Omental fat pad (tissue), 4 donors: ENCODE measurements at places on chromosomes 13 and 19.

- DNase-seq = no peak
Observed at GRCh38 chr13:79079351-79079839, 326.7 kb downstream of the RBM26 start.

- DNase-seq = no peak
Observed at GRCh38 chr13:35826626-35827254, 304.4 kb downstream of the DCLK1 start.

DNA sequence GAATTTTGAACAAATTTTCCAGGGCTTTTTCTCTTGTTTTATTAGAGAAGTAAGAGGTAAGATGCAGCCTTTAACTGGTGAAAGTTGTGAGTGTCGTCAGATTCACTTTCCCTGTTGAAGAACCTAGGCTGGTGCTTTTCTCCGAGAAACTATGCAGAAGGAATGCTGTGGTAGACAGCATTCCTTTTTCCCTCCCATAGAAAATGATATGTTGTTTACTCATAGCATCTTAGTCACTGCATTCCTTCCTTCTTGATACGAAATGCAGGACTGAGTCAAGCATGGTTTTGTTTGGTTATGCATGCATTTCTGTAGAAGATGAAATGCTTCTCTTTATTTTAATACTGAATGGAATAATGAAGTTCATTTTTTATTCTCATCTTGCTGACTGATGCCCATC is 3.4 kb downstream of the ITGBL1 start:
- no peak for DNase-seq

DNA sequence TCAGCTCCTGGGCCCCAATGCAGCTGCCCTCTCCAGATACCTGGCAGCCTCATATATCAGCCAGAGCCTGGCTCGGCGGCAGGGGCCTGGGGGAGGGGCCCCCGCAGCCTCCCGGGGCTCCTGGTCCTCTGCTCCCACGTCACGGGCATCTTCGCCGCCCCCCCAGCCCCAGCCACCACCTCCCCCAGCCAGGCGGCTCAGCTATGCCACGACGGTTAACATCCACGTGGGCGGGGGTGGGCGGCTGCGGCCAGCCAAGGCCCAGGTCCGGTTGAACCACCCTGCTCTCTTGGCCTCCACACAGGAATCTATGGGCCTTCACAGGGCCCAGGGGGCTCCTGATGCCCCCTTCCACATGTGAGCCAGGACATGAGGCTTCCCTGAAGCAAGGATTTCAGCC is 10.8 kb downstream of the RPS16 start:
- DNase-seq = no peak

GRCh38 chr19:3179739-3180293 is 1.2 kb downstream of the S1PR4 start:
- DNase-seq = no peak

DNA sequence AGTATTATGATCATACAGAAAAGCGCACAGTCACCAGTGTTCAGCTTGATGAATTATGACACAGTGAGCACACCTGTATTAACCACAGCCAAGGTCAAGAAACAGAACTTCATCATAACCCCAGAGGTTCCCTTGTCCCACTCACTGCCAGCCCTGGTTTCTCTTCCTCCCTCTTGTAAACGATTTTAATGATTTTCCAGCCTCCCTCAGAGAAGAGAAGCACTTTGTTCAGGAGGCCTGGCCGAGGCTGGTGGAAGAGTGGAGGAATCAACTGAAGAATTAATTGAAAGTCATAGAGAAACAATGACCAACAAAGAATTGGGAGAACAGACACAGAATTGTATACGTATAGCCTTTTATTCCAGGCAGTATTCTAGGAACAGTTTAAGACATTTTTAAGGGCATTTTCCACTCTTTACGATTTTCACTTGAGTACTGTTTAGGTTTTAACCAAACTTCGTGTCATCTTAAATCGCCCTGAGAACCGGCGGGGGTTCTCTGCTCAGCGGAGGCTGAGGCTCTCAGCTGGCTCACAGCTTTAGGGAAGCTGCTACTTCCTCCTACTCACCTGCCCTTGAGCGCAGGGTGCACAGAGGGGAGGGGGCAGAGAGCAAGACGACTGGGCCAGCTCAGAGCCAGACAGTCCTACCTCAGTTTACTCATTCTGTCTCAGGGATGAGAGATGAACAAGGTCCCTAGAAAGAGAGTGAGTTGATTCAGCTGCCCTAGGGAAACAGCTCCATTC is 108.6 kb downstream of the AKAP11 start:
- no peak for DNase-seq

- DNase-seq = peak; percentile 14
Observed at GRCh38 chr13:113926301-113926761, 47.5 kb downstream of the C13orf46 start.

GRCh38 chr13:31012655-31013024 is 80.2 kb downstream of the TEX26 start:
- DNase-seq = no peak

GRCh38 chr13:34810996-34811395 is 131.1 kb upstream of the NBEA start:
- DNase-seq = no peak

GRCh38 chr19:51131780-51132680 is 7.3 kb downstream of the SIGLEC9 start:
- DNase-seq = no peak

DNA sequence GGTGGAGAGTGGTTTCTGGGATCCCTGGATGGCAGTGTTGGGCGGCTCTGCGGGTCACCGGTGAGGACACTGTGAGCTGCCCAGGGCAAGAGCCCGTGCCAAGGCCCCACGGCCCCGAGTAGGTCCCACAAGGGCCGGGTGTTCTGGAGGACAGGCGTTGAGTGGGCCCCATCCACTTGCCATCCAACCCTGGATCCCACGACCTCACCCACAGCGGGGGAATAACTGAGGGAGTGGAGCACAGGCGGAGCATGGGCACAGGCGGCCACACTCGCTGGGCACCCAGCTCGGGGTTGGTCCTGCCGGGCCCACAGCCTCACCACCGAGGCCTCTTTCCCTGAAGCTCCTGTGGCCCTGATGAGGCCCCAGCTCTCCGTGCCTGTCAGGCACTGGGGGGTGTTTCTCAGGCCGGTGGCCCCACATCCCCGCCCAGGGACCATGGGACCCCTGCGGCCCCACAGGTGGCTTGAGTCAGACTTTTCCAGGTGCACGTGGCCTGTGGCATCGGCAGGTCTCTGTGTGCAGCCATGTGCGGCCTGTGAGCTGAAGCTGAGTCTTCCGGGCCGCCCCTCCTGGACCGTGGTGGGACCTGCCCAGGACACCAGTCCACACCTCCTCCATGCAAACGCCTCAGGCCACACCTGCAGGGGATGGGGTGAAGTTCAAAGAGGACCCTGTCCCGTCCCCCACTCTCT is 16.6 kb downstream of the TMEM255B start:
- peak; percentile 10 for DNase-seq

DNA sequence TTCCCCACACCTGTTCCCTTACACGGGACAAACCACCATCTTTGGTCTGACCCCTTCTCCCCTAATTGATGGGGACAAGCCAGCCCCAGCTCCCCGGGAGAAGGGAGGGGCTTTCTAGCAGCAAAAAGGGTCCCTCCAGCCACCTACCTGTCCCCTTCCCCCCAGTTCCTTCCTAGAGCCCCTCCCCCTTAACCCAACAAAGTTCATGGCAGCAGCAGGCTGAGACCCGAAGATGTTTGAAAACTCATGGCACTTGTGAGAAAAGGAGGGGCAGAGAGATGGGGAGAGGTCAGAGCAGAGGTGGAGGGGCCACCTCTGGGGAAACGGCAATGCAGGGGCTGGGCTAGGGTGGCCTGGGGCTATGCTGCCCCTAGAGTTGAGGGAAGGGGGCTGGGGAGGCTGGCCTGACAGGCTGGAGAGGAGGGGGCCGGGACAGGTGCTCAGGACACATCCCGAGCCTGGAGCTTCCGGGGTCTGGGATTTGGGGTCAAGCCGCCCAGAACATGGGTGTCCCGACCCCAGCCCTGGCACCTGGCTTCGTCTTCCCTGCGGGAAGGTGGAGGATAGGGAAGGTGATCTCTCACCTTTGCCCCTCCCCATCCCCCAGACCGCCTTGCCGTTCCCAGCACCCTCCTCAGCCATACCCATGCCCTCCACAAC is 12.5 kb upstream of the ASF1B start:
- no peak for DNase-seq

- DNase-seq = no peak
Observed at GRCh38 chr19:12913011-12913561, 6.0 kb downstream of the SYCE2 start.

DNA sequence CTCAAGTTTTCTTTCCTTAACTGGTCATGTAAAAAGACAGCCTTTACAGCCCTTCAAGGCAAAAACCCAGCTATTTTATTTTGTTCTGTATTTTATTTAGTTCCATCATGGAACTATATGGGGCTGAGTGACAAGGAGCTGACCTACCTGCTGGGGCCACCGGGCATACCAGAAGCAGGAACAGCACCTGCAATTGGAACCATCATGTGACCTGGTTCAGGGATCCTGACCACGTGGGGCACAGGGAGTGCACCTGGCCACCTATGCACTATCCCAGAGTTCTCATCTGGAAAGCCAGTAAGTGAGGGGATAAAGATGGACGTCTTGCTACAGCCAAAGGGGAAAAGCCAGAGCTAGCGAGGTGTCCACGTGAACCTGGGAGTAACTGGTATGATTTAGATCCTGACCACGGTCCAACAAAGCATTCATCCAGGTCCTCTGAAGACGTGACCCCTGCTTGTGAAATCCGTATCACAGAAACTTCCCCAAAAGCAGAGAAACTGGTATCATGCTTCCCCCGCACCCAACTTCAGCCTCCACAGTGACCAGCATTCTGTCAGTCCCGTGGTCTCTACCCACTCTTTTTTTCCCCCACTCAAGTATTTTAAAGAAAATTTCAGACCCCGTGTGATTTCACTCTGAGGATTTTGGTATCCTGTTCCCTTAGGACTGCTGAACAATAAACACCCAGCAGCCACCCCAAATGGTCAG is 40.5 kb upstream of the SLC15A1 start:
- no peak for DNase-seq
